ENCODE measurements at places on chromosomes 2 and 18.
A peak's percentile ranks its signal among the peaks of the same experiment; 100 is the strongest.

GRCh38 chr2:168084288-168084687, 163.1 kb downstream of the STK39 start:
- DNase-seq, result peak; percentile 26

DNA sequence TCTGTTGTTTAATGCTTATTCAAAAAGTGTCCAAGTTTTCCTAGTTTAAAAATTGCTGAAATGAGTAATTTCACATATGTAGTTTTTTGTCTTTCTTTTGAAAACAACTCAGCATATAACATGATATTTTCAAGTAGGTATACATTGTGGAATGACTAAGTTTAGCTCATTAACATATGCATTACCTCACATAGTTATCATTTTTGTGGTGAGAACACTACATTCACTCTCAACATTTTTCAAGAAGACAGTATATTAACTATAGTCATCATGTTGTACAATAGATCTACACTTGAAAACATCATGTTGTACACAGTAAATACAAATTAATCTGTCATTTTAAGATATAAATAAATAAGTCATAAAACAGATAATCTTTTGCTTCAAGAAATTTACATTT, 340.0 kb downstream of the CCDC85A start:
- no peak for DNase-seq

DNA sequence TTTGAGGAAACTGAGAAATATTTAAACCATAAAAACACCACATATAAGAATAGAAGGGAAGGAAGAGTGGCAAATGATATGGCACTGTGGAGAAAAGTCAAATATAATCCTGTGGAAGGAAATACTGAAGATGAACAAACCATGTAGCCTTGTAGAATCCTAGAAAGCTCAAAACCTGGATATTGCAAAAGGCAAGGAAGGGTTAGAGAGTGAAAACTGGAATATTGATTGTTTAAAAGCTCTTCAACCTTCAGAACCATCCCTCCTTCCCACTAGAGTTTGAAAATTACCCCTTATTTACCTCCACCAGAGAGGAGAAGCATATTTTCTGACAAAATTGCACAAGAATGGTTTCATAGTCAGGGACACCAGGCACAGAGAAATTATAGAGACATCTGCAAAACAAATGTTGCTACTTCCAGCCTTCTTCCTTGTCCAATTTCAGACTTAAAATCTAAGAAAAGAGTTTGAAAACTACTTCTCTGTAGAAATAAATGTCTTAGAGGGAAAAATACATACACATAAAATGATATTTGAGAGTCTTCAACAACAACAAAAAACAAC, 48.0 kb downstream of the ANTXR1 start:
- no peak for DNase-seq

GRCh38 chr2:3038636-3039035, 339.0 kb downstream of the EIPR1 start:
- DNase-seq, result no peak

- peak; percentile 77 for DNase-seq
These were observed 289.3 kb upstream of the TANK start for GRCh38 chr2:160870729-160871465.

DNA sequence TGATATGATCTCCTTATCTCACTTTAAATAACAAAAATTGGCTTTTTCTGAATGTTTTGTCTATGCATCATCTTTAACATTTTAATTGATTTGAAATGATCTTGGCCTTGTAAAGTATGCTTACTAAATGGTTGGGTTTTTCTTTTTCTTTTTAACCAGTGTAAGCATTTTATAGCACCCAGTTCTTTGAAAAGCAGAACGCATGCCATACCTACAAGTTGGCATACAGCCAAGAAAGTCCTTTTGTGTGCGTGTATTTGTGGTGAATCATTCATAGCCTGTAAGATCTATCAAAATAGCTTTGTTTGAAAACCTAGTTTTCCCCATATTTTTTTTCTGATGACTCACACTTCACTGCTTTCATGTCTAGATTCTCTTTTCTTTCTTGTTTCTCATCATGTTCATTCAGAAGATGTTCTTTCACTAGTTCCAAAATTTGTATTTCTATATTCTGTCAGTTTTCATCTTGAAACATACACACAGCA, 4.1 kb upstream of the VRK2 start:
- no peak for DNase-seq

Data from kidney (tissue), 22 donors.